Upper lobe of right lung (tissue), 1 donor: ENCODE measurements at places on chromosomes 13 and 19.

- H3K4me3 ChIP-seq: peak overlapping the region; percentile 40
- no peaks in the 10 kb centered on the region for H3K27me3 ChIP-seq
Observed at GRCh38 chr13:49400755-49401659, 42.9 kb downstream of the CAB39L start.

- H3K27me3 ChIP-seq: no peaks in the 10 kb centered on the region
- H3K36me3 ChIP-seq: no peaks in the 10 kb centered on the region
- H3K27ac ChIP-seq: no peak overlapping the region
- DNase-seq: no peak
- H3K4me1 ChIP-seq: no peaks in the 10 kb centered on the region
Observed at GRCh38 chr19:30310602-30311263, 61.5 kb upstream of the ZNF536 start.

- no peak for DNase-seq
- H3K27ac ChIP-seq: peak overlapping the region; percentile 24
- H3K36me3 ChIP-seq: no peaks in the 10 kb centered on the region
- H3K4me1 ChIP-seq: peaks cover 29% of the 10 kb centered on the region
- H3K27me3 ChIP-seq: no peaks in the 10 kb centered on the region
Observed at GRCh38 chr19:48716562-48717291, 2.8 kb downstream of the MAMSTR start.

DNA sequence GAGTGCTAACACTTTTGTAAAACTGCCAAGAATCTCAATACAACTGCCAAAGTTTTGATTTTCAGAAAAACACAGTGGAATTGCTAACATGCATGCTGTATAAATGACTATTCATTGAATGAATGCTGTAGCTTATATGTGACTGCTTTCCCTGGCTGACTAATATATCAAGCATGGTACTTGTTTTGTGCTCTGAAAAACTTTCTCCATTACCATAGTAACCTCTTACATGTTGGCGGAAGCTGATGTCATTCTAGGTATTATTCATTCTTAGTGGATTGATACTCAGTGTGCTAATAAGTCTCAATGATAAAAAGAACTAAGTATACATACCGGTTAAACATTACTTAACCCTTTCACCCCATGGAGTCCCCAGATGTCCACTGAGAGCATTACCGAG lies 166.1 kb upstream of the MYO16 start:
- no peak overlapping the region for H3K27ac ChIP-seq
- DNase-seq: no peak
- no peaks in the 10 kb centered on the region for H3K36me3 ChIP-seq
- H3K4me3 ChIP-seq: no peak overlapping the region
- no peaks in the 10 kb centered on the region for H3K27me3 ChIP-seq

- peaks cover 32% of the 10 kb centered on the region for H3K36me3 ChIP-seq
- no peaks in the 10 kb centered on the region for H3K27me3 ChIP-seq
- H3K4me1 ChIP-seq: peaks cover 30% of the 10 kb centered on the region
- no peak overlapping the region for H3K4me3 ChIP-seq
Observed at GRCh38 chr13:49113526-49114286, 106.4 kb upstream of the MLNR start.

- no peaks in the 10 kb centered on the region for H3K27me3 ChIP-seq
- no peaks in the 10 kb centered on the region for H3K4me1 ChIP-seq
- no peak overlapping the region for H3K4me3 ChIP-seq
- no peak for DNase-seq
- no peak overlapping the region for H3K27ac ChIP-seq
Observed at GRCh38 chr13:84029396-84029795, 147.1 kb upstream of the SLITRK1 start.

GRCh38 chr19:38204096-38204495 lies 19.9 kb downstream of the DPF1 start:
- peaks cover 25% of the 10 kb centered on the region for H3K36me3 ChIP-seq
- no peak for DNase-seq
- no peak overlapping the region for H3K4me3 ChIP-seq
- H3K4me1 ChIP-seq: peaks cover 2% of the 10 kb centered on the region
- H3K27me3 ChIP-seq: no peaks in the 10 kb centered on the region
- H3K27ac ChIP-seq: no peak overlapping the region

DNA sequence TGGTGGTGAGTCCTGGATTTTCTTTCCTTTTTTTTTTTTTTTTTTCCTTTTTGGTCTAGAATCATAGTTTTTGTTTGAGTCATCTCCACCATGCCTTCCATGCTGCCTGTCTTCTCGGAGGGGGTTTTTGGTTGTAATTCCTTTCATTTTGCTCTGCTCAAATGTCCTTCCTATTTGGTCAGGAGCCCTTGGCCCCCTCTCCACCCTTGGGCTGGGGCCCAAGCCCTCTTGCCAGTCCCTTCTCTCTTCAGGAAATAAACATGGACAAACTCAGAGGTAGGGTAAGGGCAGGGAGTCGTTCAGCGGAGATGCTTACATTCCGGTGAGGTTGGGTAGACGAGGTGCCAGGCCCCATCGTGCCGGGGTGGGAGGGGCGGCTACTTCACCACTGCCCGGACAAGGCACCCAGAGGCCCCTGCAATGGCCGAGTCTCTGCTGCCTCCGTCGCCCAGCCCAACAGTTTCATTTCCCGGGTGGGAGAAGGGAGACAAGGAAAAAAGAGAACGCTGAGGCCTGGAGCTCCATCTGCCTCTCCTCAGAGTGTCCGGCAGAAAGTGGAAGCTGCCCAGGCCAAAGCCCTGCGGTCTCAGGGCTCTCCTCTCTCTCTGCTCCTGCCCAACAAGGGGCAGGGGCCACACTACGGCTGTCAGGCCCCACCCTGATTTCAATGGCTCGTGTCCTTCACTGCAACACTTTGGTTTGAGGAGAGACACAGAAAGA lies 12.7 kb downstream of the ZNF574 start:
- H3K36me3 ChIP-seq: no peaks in the 10 kb centered on the region
- H3K4me3 ChIP-seq: no peak overlapping the region
- no peak for DNase-seq
- H3K27me3 ChIP-seq: no peaks in the 10 kb centered on the region
- H3K27ac ChIP-seq: peak overlapping the region; percentile 30

GRCh38 chr13:26011996-26012821 lies 39.6 kb downstream of the SHISA2 start:
- no peaks in the 10 kb centered on the region for H3K27me3 ChIP-seq
- no peaks in the 10 kb centered on the region for H3K4me1 ChIP-seq
- peak overlapping the region; percentile 46 for H3K4me3 ChIP-seq

- no peak overlapping the region for H3K27ac ChIP-seq
- H3K4me3 ChIP-seq: no peak overlapping the region
- DNase-seq: no peak
- H3K36me3 ChIP-seq: no peaks in the 10 kb centered on the region
Observed at GRCh38 chr13:84651288-84651687, 769.0 kb upstream of the SLITRK1 start.

- H3K27me3 ChIP-seq: no peaks in the 10 kb centered on the region
- DNase-seq: no peak
- no peaks in the 10 kb centered on the region for H3K36me3 ChIP-seq
- H3K4me3 ChIP-seq: no peak overlapping the region
- H3K27ac ChIP-seq: no peak overlapping the region
- H3K4me1 ChIP-seq: no peaks in the 10 kb centered on the region
Observed at GRCh38 chr13:108902405-108903155, 273.2 kb downstream of the MYO16 start.

GRCh38 chr19:51687791-51688670 lies 5.1 kb upstream of the SPACA6 start:
- H3K4me3 ChIP-seq: peak overlapping the region; percentile 85
- H3K4me1 ChIP-seq: peaks cover 20% of the 10 kb centered on the region
- peak overlapping the region; percentile 90 for H3K27ac ChIP-seq
- H3K27me3 ChIP-seq: no peaks in the 10 kb centered on the region
- no peaks in the 10 kb centered on the region for H3K36me3 ChIP-seq
- DNase-seq: no peak
